AG10803 (cell line): ENCODE measurements at places on chromosomes 5 and 9.

DNA sequence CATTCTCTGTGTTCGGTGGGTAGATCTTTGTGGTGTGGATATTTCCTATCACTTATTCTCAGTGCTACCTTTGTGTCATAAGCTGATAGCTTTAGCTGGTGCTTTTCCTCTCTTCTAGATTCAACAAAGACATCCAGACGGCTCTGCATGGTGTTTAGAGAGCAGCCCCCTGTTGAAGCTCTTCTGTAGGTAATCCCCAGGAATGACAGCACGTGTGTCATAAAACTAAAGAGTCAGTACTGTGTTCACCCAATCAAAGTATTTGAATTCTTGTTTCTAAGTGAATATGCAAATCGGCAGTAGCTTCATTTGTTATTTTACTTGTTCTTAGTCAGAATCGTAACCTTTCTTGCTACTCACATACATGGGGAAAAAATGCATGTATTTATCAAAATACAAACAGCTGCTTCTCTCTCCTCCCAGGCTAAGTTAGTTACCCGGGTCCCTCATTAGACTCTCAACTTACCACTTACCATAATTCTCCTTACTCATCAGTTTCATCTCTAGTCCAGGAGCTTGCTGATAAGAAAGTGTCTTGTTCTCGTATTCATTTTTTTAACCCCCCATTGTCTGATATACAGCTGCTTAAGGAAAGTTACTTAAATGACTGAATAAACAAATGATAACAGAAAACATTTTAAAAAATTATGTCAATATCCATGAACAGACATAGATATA lies 1696.0 kb upstream of the WWC1 start:
- DNase-seq, result no peak

GRCh38 chr9:122227575-122227900 lies 1.2 kb downstream of the LHX6 start:
- DNase-seq, result no peak

GRCh38 chr5:154059583-154059982 lies 20.8 kb downstream of the MFAP3 start:
- no peak for DNase-seq

GRCh38 chr5:154498591-154498990 lies 20.6 kb upstream of the HAND1 start:
- DNase-seq, result no peak

- no peak for DNase-seq
Observed at GRCh38 chr9:120569556-120569955, 10.4 kb downstream of the CDK5RAP2 start.
